ENCODE measurements at places on chromosomes 13 and 19.

DNA sequence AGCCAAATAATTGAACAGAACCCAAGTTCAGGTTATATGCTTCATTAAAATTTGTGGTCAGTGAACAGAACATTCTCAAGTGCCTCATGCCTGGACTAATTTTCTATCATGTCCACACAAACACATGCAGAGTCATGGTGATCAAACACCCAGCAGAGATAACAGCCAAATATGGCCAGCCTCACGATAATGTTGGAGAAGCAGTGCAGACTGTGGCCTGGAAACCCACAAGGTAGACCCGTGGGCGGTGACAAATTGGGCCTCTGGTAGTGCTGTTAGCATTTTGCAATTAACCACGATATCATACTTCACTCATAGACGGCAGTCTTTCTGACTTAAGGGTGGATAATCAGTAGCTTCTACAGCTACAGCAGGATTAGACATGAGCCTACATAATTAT, 35.0 kb upstream of the VWA8 start:
- DNase-seq: no peak

GRCh38 chr13:25902891-25903341, 148.9 kb downstream of the SHISA2 start:
- DNase-seq: peak; percentile 16

DNA sequence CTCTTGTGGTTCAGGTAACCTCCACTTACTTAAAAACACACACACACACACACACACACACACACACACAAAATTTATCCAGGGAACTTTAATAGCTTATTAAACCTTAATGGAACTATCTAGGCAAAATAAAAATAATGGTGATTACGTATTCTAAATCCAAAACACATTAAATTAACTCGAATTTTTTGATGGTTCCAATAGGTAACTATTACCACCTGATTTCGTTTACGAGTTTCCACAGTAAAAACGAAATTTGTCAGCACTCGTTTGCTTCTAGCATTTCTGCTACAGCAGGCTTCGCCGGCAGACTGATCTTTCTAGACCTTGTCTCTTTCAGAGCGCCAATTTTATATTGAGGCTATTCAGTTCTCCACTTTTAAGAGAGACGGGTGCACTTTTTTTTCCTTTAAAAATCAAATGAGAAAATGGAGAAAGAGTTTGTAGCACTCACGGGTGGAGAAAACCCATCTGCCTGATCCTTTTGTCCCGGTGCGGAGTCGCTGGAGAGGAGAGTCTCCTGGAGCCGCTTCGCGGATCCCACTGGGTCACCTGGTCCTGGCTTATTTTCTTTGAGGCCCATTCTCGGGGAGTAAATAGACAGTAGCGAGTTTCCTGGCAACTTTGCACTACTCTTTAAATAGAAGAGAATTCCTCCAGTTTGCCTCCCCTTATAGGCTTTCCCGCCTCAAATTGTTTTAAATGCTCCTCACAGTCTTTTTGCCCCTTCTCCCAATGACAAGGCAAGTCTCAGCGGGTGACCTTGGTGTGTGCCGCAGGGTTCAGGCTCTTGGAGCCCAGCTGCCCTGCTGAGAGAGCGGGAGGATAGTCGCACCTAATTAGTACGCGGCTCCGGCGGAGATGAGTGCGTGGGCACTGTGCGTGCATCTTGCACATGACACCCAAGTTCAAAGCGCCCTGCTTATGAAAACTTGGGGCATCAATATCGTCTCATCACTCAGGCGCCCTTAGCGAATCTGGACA, 117.0 kb downstream of the KCNRG start:
- DNase-seq: peak; percentile 79

DNA sequence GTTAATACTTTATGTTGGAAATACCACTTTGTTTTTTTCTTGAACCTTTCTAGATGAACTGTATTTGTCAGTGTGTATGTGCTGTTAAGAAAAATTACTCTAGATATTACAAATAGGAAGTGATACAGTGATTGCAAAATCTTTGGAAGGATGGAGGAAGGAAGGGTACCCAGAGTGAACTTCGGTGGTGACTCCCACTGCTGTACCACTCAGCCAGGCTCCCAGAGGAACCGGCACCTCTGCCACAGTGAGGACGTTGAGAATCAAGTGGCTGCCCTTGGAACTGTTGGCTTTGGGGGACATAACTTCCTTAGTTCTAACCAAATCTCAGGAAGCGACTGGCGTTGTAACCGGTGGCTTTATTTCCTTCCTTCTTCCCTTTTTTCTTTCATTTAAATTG, 184.7 kb downstream of the PCCA start:
- DNase-seq: no peak

GRCh38 chr13:96216543-96216942, 126.6 kb downstream of the HS6ST3 start:
- DNase-seq: no peak

DNA sequence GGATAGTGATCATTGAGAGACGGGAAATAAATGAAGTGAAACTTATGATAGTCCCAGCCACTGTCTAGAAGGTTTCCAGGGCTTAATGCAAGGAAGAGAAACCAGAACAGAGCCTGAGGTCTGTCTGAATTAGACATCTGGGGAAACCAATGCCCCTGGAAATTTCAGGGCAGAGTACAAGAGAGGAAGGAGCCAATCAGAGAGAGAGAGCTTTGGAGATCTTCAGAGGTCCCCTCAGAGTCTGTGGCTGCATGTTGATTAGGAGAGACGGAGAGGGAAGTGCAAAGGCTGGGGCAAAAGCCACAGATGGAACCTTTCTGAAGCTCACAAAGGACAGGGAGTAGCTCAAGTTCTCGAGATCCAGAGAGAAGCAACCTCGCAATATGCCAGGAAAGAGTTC, 378.0 kb downstream of the DNAJC15 start:
- DNase-seq: no peak

- no peak for DNase-seq
Observed at GRCh38 chr13:85303630-85304029, 495.6 kb downstream of the SLITRK6 start.

DNA sequence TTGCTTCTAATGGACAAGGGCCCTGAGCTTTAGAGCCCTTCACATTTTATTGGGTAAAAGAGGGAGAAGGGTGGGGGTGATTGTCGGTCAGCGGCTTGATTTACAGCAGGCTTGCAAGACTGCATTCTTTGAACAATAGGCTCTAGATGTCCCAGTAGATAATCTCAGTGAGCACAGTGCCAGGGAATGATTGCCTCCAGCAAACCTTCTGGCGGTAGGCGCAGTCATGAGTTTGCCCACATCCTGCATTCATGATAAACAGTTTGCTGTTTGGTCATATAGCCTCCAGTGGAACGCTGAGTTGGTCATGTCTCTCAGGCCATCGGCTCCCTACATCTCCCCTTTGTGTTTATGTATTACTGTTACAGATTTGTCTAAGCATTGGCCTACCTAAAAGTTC, 12.6 kb downstream of the ZNF528 start:
- no peak for DNase-seq

DNA sequence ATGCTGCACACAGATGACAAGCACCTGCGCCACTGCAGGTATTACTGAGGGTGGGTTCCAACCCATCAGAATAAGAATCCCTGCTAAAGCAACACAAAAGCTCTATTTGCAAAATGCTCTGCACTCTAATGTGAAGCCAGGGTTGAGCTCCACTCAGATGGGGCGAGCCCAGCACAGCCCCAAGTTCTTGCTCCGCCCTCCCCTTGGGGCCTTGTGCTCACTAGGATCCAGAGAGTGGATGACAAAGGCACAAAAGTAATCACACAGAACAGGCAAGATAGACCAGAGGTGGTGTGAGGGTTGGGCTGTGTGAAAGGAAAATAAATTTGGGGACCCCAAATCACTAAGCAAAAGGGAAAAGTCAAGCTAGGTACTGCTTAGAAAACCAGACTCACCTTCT, 8.2 kb upstream of the ZNF611 start:
- DNase-seq: no peak

DNA sequence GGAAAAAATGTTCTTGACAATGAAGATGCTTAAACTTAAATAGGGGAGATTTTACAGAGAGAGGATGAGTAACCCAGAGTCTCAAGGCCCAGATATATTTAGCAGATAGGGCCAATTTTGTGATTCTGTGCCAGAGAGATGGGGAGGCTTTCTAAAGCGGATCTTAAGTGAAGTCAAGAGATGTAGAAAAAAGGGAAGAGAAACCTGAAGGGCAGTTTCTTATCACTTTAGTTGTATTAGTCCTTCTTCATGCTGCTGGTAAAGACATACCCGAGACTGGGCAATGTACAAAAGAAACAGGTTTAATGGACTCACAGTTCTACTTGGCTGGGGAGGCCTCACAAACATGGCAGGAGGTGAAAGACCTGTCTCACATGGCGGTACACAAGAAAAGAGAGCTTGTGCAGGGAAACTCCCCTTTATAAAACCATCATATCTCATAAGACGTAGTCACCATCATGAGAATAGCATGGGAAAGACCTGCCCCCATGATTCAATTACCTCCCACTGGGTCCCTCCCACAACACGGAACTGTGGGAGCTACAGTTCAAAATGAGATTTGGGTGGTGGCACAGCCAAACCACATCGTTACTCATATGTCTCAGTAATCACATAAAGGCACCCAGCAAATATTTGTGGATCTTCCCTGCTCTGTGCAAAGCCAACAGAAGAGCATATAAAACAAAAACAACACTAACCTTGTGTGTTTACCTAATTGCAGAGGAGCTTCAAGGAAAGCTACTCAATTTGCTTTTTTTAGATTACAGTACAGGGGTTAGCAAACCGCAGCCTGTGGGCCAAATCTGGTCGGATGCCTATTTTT, 102.6 kb upstream of the MYCBP2 start:
- no peak for DNase-seq

- DNase-seq: no peak
Observed at GRCh38 chr13:108263621-108264355, 5.7 kb upstream of the TNFSF13B start.

DNA sequence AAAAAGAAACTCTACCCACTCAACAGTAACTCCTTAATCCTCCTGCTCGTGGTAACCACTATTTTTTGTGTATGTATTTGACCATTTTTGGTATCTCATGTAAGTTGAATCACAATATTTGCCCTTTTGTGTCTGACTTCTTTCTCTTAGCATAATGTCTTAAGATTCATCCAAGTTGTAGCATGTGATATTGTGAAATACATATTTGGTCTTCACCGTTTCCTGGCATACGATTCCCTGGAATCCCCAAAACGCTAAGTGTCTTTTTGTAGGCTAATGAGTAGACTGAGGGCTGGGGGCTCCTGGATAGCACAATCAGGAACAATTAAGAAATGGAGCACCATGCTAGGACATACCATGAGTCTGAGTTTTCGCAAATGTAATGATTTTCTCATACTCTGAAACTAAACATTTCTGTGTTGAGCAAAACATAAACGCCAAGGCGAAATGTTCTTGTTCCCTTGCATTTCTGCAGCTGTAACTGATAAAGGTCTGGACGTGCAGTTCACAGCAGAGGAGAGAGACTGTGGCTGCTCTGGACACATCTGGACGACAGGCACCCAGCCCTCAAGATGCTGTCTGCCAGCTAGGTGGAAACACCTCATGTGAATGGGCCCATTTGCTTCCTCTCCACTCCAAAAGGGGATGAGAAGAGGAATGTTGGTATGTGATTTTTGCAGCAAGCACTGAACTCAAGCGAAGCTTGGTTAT, 38.4 kb downstream of the BRD4 start:
- DNase-seq: no peak

- DNase-seq: peak; percentile 99
Observed at GRCh38 chr19:3505598-3506383, at the start of gene FZR1. Gene FZR1 (plus strand): TSS chr19:3506311. CDS start chr19:3522990, 16,679 bp downstream.

DNA sequence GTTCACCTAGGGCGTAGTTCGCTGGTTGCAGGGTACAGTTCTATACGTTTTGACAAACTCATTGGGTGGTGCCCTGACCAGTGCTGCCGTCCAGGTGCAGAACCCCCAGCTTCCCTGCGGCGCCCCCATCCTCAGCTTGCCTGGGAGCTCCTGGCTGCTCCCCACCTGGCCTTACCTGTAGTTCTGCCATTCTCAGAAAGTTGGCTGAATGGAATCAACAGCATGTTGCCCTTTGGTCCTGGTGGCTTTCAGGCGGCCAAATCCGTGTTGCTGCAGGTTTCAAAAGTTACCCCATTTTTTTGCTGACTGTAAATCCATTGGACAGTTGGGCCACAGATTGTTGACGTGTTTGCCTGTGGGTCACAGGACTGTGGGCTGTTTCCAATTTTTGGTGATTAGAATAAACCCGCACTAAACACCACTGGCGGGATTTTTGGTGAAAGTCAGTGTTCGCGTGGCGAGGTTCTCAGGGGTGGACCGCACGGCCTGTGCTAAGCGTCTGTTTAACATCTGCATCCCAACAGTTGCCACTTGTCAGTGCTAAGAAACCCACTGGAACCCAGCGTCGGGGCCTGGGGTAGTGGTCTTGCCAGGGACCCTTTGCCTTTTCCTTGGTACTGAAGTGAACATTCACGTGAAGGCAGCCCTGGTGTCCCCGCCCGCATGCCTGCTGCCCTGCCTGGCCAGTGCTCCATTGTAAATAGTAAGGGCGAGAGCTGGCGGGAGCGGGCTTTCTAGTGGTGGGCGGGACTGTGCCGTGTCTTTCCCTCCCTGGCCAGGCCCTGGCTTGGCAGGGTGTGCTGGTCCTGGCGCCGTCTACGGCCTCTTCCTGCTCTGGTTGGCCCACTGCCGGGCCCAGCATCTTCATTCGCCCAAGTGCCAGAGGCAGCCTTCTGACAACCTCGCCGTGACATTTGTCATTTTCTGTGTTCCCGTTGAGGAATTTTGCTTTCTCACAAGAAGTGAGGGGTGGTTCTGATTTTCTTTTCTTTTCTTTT, 3.3 kb downstream of the DOT1L start:
- no peak for DNase-seq

DNA sequence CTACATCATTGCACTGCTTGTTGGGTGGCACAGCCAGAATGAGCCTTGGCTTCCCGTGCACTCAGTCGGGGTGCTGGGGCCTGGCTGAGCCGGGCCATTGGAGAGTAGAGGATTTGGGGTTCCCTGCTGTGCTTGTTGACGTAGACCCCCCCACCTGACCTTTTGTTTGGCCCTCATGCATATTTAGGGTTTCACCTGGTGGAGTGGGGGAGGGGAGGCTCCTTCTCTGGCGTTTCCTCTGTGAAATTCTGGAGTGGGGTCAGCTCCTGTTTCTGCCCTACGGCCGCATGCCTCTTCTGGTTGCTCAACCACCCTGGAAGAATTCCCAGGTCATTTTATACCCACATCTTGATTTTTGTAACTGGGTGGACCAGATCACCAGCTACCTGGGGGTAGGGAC, 82.8 kb downstream of the SIPA1L3 start:
- DNase-seq: no peak

DNA sequence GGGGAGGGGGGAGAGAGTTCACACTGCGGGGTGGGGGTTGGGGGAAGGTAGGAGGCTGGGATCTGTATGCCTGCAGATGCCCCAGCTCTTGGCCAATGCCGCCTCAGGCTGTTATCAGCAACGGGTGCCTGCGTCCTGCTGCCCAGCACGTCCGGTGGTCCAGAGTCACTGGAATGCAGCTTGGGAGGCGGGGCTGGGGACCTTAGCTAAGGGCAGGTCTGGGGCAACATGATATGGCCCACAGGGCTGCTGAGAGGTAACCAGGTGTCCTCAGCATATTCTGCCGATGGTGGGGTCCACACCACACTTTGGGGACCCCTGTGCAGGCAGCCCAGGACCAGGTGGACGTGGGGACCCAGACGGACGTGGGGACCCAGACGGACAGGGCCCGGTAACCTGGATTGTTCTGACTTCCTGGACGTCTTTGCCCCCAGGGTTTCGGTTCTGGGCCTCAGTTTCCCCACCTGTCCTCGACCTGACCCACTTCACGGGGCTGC, 668 bp upstream of the ARHGAP45 start:
- no peak for DNase-seq

GRCh38 chr13:70469077-70469476, 360.8 kb upstream of the KLHL1 start:
- DNase-seq: no peak

Data from eye (tissue), 1 donor.